ENCODE measurements at places on chromosomes 4 and X.

DNA sequence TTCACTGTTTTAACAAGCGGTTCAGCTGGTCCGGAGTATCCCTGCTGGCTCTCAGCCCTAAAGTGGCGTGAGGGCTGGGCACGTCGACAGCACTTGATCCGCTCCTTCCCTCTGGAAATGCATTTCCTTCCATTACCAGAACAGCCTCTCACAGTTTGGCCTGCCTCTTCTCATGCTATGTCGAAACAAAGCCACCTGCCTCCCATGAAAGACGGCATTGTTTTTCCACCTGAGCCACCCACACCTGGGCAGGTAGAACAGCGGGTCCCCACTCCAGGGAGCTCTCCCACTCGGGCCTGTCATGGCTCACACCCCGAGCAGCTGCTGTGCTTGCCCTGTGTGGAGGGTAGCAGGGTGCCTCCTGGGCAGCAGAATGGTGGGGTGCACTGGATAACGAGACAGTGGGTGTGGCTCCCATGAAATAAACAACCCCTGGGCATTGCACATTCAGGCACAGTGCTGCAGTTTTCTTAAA lies 86.2 kb downstream of the FHDC1 start:
- no peak for DNase-seq

DNA sequence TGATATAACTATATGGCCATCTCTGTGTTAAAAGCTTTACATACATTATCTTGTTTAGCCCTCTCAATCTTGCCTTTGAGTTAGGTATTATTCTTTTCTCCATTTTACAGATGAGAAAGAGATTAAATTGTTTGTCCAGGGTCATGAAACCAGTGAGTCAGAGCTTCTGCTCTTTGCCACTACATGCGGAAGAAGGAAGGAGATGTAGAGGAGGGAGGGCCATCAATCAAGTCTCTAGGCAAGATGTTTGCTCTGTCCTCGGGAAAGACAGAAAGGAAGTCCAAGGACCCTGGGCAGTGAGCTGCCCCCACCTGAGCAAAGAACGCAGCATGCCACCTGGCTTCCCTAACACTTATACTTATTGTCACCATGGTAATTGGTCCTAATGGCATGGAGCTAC lies 133.7 kb upstream of the IL1RAPL2 start:
- DNase-seq = no peak

GRCh38 chr4:38097818-38098217 lies 137.6 kb downstream of the PTTG2 start:
- DNase-seq = no peak

- DNase-seq = no peak
These were observed 125.1 kb downstream of the WDFY3 start for GRCh38 chr4:84841435-84841834.

- no peak for DNase-seq
These were observed 124.7 kb upstream of the TLL1 start for GRCh38 chr4:165748321-165748720.
